Heart left ventricle (tissue), 16 donors: ENCODE measurements at places on chromosomes 4 and X. TPM values are rescaled to one million over a fixed set of nuclear protein-coding genes. Genes with fewer than 3 reads are reported as not detected.
A peak's percentile ranks its signal among the peaks of the same experiment; 100 is the strongest.

GAGE12J gene
- not detected for total RNA-seq

MND1 gene
- 1.3 TPM for total RNA-seq

IL9R gene
- not detected for total RNA-seq

FHDC1 gene
- total RNA-seq = 0.97 TPM

SSX3 gene
- not detected for total RNA-seq

GRCh38 chr4:145909281-145909715 is 29.3 kb downstream of the ZNF827 start:
- peak; percentile 84 for DNase-seq
- peak overlapping the region; percentile 83 for H3K27ac ChIP-seq
- peaks cover 23% of the 10 kb centered on the region for H3K4me1 ChIP-seq
- H3K4me3 ChIP-seq = peak overlapping the region; percentile 57
- H3K36me3 ChIP-seq = no peaks in the 10 kb centered on the region
- no peaks in the 10 kb centered on the region for H3K27me3 ChIP-seq

GRCh38 chr4:144788469-144788868 is 142.5 kb downstream of the HHIP start:
- H3K27me3 ChIP-seq = no peaks in the 10 kb centered on the region
- no peaks in the 10 kb centered on the region for H3K36me3 ChIP-seq
- DNase-seq = no peak
- no peak overlapping the region for H3K27ac ChIP-seq
- no peak overlapping the region for H3K4me3 ChIP-seq
- no peaks in the 10 kb centered on the region for H3K4me1 ChIP-seq

- H3K27ac ChIP-seq = no peak overlapping the region
- H3K27me3 ChIP-seq = no peaks in the 10 kb centered on the region
- no peak overlapping the region for H3K4me3 ChIP-seq
- H3K4me1 ChIP-seq = no peaks in the 10 kb centered on the region
- no peaks in the 10 kb centered on the region for H3K36me3 ChIP-seq
Measured at GRCh38 chr4:100828986-100829685, 311.3 kb upstream of the EMCN start.

GRCh38 chr4:157600583-157600982 is 380.1 kb downstream of the GRIA2 start:
- H3K36me3 ChIP-seq = no peaks in the 10 kb centered on the region
- H3K27me3 ChIP-seq = no peaks in the 10 kb centered on the region
- H3K4me1 ChIP-seq = no peaks in the 10 kb centered on the region
- no peak overlapping the region for H3K4me3 ChIP-seq
- H3K27ac ChIP-seq = no peak overlapping the region
- DNase-seq = no peak

GRCh38 chr4:74531963-74532794 is 87.2 kb downstream of the AREG start:
- no peak overlapping the region for H3K27ac ChIP-seq
- no peak for DNase-seq
- no peaks in the 10 kb centered on the region for H3K27me3 ChIP-seq

- H3K27me3 ChIP-seq = no peaks in the 10 kb centered on the region
- peak; percentile 22 for DNase-seq
- no peaks in the 10 kb centered on the region for H3K4me1 ChIP-seq
- H3K27ac ChIP-seq = peak overlapping the region; percentile 79
- no peaks in the 10 kb centered on the region for H3K36me3 ChIP-seq
Measured at GRCh38 chrX:20265726-20266681, 705 bp downstream of the RPS6KA3 start.

DNA sequence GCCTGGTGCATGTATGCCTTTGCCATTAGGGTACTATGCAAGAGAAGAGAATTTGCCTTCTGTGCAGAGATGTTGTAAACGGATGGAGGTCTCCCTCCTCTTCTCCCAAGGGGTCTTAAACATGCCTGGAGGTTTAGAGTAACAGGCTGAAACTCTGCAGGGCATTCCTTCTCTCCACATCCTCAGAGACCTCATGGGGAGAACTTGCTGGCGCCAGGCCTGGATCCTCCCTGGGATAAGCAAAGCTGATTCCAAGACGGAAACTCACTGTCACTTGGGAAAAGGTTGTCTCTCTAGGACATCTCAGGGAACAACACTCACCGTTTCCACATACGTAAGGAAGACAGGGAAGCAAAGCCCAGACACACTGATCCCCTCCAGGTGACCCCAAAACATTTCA is 76.9 kb upstream of the GPM6B start:
- no peaks in the 10 kb centered on the region for H3K27me3 ChIP-seq
- no peak overlapping the region for H3K4me3 ChIP-seq
- peak; percentile 58 for DNase-seq
- H3K27ac ChIP-seq = no peak overlapping the region
- no peaks in the 10 kb centered on the region for H3K4me1 ChIP-seq

GRCh38 chrX:28901637-28902036 is 314.4 kb downstream of the IL1RAPL1 start:
- no peak overlapping the region for H3K4me3 ChIP-seq
- H3K36me3 ChIP-seq = no peaks in the 10 kb centered on the region
- no peak for DNase-seq
- H3K4me1 ChIP-seq = no peaks in the 10 kb centered on the region
